ENCODE measurements at places on chromosomes 6 and 20. TPM values are rescaled to one million over a fixed set of nuclear protein-coding genes. Genes with fewer than 3 reads are reported as not detected.

DNA sequence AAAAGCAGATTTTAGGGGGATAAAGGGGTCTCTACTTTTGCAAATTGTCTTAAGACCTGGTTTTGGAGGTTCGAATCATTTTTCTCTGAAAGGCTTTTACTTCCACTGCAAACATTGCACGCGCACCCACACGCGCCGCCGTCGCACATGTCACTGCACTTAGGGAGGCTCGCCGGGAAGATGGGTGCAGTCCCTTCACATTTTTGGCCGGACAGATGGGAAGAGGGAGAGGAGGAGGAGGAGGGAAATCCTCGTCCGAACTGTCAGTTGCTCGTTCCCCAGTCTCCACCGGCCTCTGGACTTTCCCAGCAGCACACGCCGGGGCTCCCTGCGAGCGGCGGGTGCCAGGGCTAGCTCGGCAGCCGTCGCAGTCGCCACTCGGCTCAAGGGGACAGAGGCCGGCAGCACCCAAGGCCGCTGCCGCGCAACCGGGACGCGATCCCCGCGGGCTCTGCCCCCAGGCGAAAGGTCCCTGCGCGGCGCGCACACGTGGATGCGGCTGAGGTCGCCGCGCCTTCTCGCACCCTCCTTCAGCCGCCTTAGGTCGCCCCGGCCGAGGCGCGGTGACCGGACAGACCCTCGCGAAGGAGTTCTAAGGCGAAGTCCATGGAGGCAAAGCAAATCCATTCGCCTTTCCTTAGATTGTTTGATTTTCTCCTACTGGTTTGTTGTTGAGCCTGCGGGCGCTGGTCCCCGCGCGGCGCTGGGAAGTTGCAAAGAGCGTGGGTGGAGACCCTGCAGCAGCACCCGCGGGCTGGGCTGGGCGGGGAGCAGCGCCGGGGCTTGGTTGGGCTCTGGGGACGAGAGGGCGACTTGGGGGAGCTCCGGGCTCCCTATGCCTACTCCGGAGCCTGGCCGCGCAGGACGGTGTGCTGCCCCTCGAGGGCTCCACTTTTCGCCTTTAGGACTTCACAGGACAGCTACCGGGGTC is 1.2 kb downstream of the MYB start:
- DNase-seq, result peak; percentile 75

GRCh38 chr6:149990212-149990660 is 26.5 kb downstream of the ULBP1 start:
- DNase-seq, result no peak

MAK gene
- total RNA-seq, result 0.29 TPM

FAM229B gene
- total RNA-seq, result 8.2 TPM

DNA sequence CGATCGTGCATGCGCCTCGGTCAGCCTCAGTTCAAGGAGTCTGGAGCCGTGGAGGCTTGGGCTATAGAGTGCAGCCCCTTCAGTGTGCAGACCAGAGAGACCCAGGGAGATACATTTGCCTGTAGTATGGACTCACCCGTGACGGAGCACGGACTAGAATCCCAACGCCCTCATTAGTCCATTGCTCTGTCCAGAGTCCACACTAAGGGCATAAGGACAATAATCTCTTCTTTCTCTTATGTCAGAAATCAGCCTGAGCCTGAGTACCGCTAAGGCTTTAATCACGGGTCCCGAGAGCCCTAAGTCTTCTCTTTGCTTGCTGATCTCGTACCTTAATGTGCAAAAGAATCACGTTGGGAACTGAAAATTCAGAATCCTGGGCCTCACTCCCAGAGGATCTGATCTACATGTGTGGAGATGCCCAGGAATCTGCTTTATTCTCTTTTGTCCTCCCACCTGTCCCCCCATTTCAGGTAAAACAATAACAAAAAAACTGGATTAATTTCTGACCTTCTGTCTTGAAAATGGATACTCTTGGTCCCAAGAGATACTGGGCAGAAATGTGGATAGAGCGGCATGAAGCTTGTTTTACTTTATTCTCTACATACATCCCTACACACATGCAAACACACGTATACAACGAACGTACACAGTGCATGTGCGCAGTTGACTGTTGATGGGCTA is 671 bp downstream of the BPHL start:
- no peak for DNase-seq

- DNase-seq, result no peak
These were observed 399.4 kb downstream of the CD83 start for GRCh38 chr6:14516956-14517355.

- no peak for DNase-seq
These were observed 100.6 kb downstream of the FAM120B start for GRCh38 chr6:170407200-170407599.

HLA-DRB5 gene
- 197 TPM for total RNA-seq

FOXQ1 gene
- 12.3 TPM for total RNA-seq

DHX35 gene
- 11.1 TPM for total RNA-seq

GRCh38 chr6:69816026-69816425 is 19.2 kb upstream of the LMBRD1 start:
- no peak for DNase-seq

DNA sequence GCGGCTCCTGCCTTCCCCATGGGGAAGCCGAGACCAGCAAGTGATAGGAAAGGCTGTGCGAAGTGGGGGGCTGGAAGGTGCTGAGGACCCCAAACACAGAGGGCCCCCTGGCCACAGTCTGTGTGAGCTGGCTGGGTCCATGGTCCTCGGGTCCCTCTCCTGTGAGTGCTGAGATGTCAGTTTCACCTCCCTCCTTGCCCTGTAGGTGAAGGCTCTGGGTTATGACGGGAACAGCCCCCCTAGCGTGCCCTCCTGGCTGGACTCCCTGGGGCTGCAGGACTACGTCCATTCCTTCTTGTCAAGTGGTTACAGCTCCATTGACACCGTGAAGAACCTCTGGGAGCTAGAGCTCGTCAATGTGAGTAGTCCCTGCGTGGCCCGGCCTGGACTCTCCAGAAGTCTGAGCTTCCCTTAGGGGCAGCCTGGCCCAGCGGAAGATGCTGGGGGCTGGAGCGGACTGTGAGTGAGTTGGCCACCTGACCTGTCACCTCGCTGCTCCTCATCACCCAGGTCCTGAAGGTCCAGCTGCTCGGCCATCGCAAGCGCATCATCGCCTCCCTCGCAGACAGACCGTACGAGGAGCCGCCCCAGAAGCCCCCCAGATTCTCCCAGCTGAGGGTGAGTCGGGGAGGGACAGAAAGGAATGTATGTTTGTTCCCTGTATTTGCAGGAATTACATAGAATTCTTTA is 61.7 kb downstream of the TCP11 start:
- DNase-seq, result peak; percentile 48

- DNase-seq, result no peak
These were observed 215.4 kb downstream of the HDGFL1 start for GRCh38 chr6:22784601-22785410.

PIGU gene
- total RNA-seq, result 13.2 TPM

DNA sequence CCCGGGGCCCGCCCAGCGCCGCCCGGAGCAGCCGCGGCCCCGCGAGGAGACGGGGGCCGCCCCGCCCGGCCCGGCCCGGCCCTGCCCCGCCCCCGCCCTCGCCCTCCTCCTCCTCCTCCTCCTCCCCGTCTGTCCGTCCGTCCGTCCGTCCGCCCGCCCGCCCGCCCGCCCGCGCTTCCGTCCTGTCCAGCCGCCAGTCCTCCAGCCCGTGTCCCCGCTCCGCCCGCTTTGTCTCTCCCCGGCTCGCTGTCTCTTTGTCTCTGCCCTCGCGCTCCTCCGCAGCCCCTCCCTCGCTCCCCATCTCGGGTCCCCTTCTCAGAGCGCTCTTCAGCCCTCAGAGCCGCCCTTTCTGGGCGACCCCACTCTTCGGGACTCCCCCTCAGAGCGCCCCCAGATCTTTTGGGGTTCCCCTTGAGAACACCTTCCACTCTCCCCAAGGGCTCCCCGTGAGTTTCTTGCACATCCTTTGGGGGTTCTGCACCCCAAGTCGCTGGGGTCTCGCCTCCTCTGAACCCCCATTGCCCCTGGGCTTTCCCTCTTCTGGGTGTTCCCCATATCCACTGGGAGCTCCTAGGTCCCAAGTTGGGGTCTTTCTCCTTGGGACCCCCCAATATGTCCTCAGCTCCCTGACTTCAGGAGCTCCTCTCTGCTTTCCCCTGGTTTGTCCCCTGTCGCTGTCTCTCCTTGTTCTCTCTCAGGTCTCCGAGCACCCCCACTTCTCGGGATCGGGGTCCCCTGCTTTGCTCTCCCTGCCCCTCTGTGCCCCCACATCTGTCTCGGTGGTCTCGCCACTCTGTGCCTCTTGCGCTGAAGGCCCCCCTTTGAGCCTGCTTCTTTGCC is 79.5 kb upstream of the MYL9 start:
- peak; percentile 82 for DNase-seq

- DNase-seq, result no peak
These were observed 23.0 kb upstream of the NFATC2 start for GRCh38 chr20:51565298-51566144.

- no peak for DNase-seq
These were observed 442.4 kb upstream of the SOX4 start for GRCh38 chr6:21151119-21151518.

TGM3 gene
- total RNA-seq, result not detected

GRCh38 chr20:62843656-62844055 is 18.0 kb downstream of the TCFL5 start:
- no peak for DNase-seq

DNA sequence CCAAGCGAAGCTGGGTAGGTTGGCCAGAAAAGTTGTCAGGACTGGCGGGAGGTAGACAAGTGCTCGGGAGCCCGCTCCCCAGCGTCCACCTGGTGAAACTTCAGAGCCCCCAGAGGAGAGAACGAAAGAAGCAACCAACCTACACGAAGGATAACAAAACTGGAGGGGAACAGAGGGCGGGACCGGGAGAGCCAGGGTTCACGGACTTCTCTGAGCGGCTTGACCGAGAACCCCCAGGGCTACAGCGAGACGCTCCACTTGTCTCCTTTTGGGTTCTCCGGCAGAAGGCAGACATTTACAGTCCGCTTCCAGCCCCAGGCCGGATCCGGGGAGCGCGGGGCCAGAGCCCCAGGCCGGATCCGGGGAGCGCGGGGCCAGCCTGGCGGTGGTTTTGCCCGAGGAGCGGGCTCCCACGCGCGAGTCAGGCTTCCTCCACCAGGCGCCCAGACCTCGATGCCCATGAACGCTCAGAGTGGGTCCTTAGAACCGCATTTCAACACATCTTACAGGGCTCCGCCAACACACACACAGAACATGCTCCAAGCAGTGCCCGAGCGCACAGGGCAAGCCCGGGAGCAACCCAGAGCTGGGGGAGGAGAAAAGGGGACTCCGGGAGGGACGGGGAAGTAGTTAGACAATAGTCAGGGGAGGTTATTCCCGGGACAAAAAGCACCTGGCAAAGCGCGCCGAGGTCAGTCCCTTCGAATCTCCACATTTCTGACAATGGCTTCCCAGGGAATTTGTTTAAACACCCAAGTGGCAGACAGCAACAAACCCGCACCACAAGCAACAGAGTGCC is 1.1 kb downstream of the PTPRK start:
- peak; percentile 78 for DNase-seq

GRCh38 chr20:48686238-48687116 is 141.3 kb downstream of the PREX1 start:
- no peak for DNase-seq

DNA sequence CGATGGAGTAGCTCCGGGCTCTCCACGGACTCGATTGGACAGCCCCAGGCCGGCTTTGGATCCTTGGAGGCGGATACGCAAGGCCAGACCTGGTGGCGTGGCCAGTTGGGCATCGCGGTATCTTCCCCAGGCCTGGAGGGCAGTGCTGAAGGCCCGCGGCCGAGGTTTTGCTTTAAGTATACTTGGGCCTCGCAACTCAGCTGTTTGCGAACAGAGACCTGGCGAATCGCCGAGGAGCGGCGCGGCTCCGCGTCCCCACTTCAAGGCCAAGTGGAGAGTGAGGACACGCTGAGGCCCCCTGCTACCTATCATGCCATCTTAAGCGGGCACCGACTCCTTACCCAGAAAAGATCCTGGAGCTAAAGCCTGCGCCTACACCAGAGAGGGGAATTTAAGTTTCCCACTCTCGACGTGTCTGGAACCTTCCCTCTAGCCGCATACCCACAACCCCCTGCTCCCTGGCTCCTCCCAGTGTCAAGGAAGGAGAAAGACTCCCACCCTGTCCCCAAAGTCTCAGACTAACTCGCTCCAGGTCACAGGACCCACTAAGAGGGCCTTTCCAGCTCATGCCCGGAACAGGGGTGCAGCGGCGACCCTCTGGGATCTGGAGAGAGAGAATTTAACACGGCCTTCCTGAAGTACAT is 4.1 kb downstream of the LINC00237 start:
- no peak for DNase-seq

POLR3F gene
- 7.2 TPM for total RNA-seq

GRCh38 chr20:37781626-37782025 is 87.8 kb downstream of the CTNNBL1 start:
- DNase-seq, result no peak

GRCh38 chr20:13301596-13301995 is 80.5 kb downstream of the ISM1 start:
- no peak for DNase-seq

CFAP61 gene
- total RNA-seq, result not detected

BAG2 gene
- 7.1 TPM for total RNA-seq

DNA sequence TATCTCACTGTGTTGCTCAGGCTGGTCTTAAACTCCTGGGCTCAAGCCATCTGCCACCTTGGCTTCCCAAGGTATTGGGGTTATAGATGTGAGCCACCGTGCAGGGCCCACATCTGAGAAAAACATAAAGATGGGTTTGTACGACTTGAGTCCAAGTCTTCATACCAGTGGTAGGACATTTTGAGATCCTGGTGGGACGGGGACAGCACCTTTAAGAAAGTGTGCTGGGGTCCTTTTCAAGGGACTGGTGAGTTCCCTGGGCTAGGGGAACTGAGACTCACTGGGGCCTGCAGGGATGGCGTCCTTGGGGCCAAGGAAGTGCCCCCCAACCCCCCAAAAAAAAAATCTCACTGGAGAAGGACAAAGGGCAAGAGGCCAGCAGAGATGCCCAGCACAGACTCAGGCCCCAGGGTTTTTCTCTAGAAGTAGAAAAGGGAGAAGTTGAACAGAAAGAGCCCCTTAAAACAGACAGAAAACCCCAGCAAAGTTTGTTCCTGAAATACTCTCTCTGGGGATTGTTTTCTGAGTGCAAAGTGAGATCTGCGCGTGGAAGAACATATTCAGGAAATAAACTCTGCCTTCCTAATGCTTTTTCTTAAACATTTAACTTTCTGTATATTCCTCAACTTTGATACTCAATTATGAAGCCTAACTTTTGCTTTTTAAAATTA is 10.7 kb downstream of the OSBPL2 start:
- DNase-seq, result no peak

- DNase-seq, result no peak
These were observed 1424.6 kb upstream of the ADGRB3 start for GRCh38 chr6:67210450-67210849.

GRCh38 chr20:32304131-32304746 is 26.8 kb downstream of the KIF3B start:
- DNase-seq, result no peak

DNA sequence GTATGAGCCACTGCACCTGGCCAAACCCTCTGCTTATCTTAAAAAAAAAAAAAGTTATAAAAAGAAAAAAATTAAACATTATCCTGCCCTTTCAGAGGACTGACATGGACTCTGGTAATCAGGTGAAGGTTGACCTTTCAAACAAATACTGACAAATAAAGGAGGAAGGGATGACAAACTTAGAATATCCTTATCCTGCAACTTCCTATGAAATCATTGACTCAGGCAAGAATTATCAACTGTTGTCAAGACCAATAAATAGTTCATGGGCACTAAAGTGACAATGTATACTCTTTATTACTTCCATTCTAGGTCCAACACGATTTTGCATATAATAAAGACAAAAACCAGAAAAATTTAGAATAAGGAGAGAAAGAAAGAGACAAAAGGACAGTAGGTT is 117.9 kb downstream of the KIF16B start:
- DNase-seq, result no peak

All from upper lobe of right lung (tissue), 1 donor.